ENCODE measurements at places on chromosomes 1 and 21.

GRCh38 chr1:108568589-108568988 lies 8.7 kb downstream of the EEIG2 start:
- DNase-seq: no peak
- peaks cover 2% of the 10 kb centered on the region for H3K36me3 ChIP-seq
- H3K27ac ChIP-seq: peak overlapping the region; percentile 4

DNA sequence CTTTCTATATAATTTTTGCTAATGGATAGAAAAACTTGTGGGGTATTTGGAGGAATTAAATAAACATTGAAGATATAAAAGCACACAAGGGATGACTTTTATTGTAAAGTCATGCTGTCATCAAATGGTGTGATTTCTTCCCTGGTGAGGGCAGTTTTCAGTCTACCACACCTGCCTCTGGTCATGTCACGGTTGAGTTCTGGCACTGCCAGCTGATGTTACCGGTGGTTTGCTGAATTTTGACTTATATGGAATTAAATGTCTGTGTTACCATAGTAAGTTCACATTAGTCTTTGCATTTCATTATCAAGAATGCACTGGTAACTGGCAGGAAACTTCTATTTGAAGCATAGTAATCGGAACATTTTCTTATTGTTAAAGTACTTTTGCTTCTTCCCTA lies 13.4 kb downstream of the S1PR1 start:
- H3K27ac ChIP-seq: no peak overlapping the region
- no peak overlapping the region for H3K4me3 ChIP-seq
- no peaks in the 10 kb centered on the region for H3K27me3 ChIP-seq
- DNase-seq: no peak
- H3K4me1 ChIP-seq: peaks cover 31% of the 10 kb centered on the region

DNA sequence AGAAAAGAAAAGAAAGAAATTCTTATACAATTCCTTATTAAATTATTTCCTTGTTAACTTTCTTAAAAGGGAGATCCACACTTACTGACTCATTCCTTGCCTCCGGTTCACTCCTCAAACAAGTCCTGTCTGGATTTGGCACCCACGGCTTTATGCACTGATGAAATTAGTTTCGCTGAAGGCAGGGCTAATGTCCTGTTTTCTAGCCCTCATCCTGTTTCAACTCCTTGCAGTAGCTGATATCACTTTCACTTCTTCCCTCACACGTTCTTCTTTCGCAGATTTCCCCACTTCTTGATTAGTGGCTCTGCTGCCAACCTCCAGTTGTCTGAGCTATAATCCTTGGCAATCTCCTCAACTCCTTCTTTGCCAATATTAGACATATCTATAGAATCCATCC lies 215.2 kb downstream of the URB2 start:
- no peaks in the 10 kb centered on the region for H3K36me3 ChIP-seq
- peaks cover 6% of the 10 kb centered on the region for H3K4me1 ChIP-seq
- DNase-seq: no peak
- peaks cover 39% of the 10 kb centered on the region for H3K27me3 ChIP-seq

DNA sequence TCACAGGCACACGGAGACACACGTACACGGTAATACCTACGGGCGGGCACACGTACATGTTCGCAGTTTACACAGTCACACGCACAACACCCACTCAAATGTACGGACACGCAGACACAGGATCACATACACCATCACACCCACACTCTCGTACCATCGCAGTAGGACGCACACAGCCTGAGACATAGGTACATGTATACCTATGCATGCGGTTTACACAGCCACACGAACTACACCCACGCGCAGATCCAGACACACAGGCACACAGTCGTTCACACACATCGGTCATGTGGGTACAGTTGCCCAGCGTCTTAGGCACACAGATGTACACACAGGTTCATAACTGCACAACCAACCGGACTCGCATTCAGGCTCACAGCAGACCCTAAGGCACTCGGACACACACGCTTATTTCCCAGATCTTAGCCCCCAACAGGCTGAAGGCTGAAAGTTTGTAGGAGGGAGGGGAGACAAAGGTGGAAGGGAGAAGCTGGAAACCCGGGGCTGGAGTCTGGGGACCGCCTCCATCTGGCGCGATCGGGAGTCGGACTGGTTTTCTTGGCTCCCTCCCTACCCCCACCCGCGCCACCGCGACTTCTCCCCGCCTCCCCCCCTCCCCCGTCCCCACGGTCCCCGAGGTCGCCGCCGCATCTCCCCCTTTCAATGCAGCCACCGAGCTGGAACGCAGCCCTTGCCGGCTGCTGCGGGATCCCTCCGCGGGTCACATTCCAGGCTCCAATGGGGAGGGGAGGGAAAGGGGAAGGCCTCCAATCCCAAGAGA lies 51.9 kb upstream of the SYNC start:
- H3K4me1 ChIP-seq: peaks cover 11% of the 10 kb centered on the region
- DNase-seq: no peak
- peak overlapping the region; percentile 87 for H3K4me3 ChIP-seq

GRCh38 chr1:14735841-14736240 lies 137.4 kb downstream of the KAZN start:
- H3K27me3 ChIP-seq: peaks cover 45% of the 10 kb centered on the region
- H3K4me3 ChIP-seq: no peak overlapping the region
- no peaks in the 10 kb centered on the region for H3K4me1 ChIP-seq
- DNase-seq: no peak
- no peak overlapping the region for H3K27ac ChIP-seq

DNA sequence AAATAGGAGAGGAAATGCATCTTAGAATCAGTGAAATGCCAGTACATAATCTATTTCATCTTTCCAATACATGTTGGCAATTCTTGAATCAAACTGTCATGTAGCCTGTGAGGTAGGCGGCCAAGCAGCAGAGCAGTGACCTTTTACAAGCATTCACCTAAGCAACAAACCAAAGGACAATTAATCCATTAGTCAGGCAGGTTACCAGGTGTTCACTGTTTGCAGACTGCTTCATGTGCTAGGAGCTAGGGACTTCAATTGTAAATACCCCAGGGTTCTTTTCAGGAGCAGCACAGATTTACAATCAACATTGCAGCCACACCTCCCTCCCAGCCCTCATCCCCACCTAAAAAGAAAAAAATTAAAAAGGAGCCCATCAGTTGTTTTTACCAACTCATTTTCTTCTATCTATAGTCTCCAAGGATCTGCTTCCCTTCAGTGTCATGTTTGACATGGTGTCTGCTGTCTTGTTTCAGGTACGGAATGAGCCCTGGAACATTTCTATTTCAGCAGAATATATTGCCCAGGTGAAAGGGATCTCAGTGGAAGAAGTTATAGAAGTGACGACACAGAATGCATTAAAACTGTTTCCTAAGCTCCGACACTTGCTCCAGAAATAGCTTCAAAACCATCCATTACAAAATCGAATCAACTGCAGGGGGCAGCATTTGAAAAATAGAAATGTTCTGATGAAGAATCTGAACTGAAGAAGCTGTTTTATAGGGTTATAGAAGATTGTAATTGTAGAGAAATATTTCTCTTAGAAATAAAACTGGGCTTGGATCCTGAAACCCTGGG lies 23.0 kb downstream of the TATDN3 start:
- no peak overlapping the region for H3K27ac ChIP-seq
- H3K36me3 ChIP-seq: peaks cover 5% of the 10 kb centered on the region
- H3K4me3 ChIP-seq: no peak overlapping the region
- no peak for DNase-seq

DNA sequence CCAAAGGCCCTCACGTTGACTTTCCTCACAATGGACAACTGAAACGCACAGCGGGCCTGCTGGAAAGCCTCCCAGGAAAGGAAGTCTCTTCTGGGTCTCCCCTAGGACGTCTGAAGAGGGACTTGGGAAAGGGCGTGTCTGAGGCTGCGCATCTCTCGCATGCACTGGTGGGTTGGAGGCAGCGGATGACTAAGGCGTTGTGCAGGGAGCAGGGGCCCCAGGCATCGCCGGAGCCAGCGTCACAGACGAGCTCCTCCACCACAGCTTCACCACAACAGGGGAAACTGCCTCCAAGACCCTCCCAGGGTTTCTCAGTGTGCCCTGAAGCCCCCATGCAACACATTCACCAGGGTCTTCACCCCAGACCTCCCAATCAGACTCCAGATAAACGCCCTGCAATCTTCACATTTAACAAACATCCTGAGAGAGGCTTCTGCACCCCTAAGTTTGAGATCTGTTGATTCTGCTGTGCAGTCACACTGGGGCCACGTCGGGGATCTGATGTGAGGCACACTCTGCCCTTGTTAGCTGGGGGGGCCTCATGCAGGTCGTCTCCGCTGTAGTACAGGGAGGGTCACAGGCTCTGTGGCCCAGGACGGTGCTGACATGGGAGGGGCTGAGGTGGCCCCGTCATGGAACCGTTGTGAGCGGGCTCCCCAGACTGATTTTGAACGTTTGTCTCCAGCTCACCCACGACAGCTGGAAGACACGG lies 7.0 kb upstream of the TFF1 start:
- DNase-seq: no peak
- H3K27me3 ChIP-seq: peaks cover 4% of the 10 kb centered on the region
- no peak overlapping the region for H3K27ac ChIP-seq
- no peak overlapping the region for H3K4me3 ChIP-seq

DNA sequence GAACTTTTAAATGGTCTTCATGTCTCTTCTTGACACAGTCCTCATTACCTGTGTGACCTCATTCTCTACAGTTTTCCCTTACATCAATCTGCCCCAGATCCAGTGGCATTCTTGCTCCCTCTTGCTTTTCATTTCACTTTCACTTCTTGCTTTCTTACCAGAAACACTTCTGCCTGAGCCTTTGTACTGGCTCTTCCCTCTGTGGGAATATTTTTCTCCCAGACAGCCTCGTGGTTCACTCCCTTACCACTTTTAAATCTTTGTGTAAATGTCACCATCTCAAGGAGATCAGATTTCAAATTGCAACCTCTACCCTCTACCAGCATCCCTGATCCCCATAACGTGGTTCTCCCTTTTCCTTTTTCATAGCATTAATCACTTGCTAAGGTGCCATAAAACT lies 73.2 kb downstream of the DISC1 start:
- no peak overlapping the region for H3K27ac ChIP-seq
- H3K4me3 ChIP-seq: no peak overlapping the region
- DNase-seq: no peak

GRCh38 chr1:114218361-114219171 lies 64.9 kb upstream of the SYT6 start:
- H3K36me3 ChIP-seq: peaks cover 6% of the 10 kb centered on the region
- no peak for DNase-seq
- H3K27ac ChIP-seq: no peak overlapping the region
- H3K4me3 ChIP-seq: peak overlapping the region; percentile 31
- peaks cover 26% of the 10 kb centered on the region for H3K27me3 ChIP-seq

- peaks cover 21% of the 10 kb centered on the region for H3K27me3 ChIP-seq
- H3K4me3 ChIP-seq: no peak overlapping the region
- no peak overlapping the region for H3K27ac ChIP-seq
- no peaks in the 10 kb centered on the region for H3K4me1 ChIP-seq
Measured at GRCh38 chr1:22814176-22815042, 103.8 kb downstream of the EPHB2 start.

GRCh38 chr1:210944252-210944651 lies 189.7 kb downstream of the KCNH1 start:
- H3K27me3 ChIP-seq: peaks cover 19% of the 10 kb centered on the region
- DNase-seq: no peak
- no peaks in the 10 kb centered on the region for H3K36me3 ChIP-seq
- H3K4me1 ChIP-seq: peaks cover 2% of the 10 kb centered on the region

GRCh38 chr1:193666485-193667083 lies 480.2 kb upstream of the B3GALT2 start:
- H3K27ac ChIP-seq: peak overlapping the region; percentile 84
- H3K4me1 ChIP-seq: peaks cover 24% of the 10 kb centered on the region
- no peak for DNase-seq
- H3K27me3 ChIP-seq: no peaks in the 10 kb centered on the region
- peak overlapping the region; percentile 83 for H3K4me3 ChIP-seq
- H3K36me3 ChIP-seq: peaks cover 3% of the 10 kb centered on the region

GRCh38 chr1:245903851-245904250 lies 603.2 kb downstream of the SMYD3 start:
- H3K4me3 ChIP-seq: no peak overlapping the region
- no peak for DNase-seq
- no peaks in the 10 kb centered on the region for H3K4me1 ChIP-seq

- peak overlapping the region; percentile 93 for H3K4me3 ChIP-seq
- H3K4me1 ChIP-seq: peaks cover 29% of the 10 kb centered on the region
- H3K36me3 ChIP-seq: peaks cover 4% of the 10 kb centered on the region
- DNase-seq: no peak
Measured at GRCh38 chr1:43969416-43969745, 429 bp upstream of the DPH2 start.

GRCh38 chr1:204301171-204301957 lies 58.4 kb downstream of the PLEKHA6 start:
- no peak overlapping the region for H3K27ac ChIP-seq
- DNase-seq: no peak
- peaks cover 10% of the 10 kb centered on the region for H3K36me3 ChIP-seq
- no peaks in the 10 kb centered on the region for H3K4me1 ChIP-seq
